ENCODE measurements at places on chromosomes 11 and 22. TPM values are rescaled to one million over a fixed set of nuclear protein-coding genes. Genes with fewer than 3 reads are reported as not detected.

- DNase-seq = no peak
Observed at GRCh38 chr11:126210871-126211235, 597 bp downstream of the RPUSD4 start.

- DNase-seq = no peak
Observed at GRCh38 chr11:116851626-116852025, 14.2 kb upstream of the APOA1 start.

- DNase-seq = no peak
Observed at GRCh38 chr11:68987211-68987610, 6.4 kb upstream of the MRGPRD start.

DNA sequence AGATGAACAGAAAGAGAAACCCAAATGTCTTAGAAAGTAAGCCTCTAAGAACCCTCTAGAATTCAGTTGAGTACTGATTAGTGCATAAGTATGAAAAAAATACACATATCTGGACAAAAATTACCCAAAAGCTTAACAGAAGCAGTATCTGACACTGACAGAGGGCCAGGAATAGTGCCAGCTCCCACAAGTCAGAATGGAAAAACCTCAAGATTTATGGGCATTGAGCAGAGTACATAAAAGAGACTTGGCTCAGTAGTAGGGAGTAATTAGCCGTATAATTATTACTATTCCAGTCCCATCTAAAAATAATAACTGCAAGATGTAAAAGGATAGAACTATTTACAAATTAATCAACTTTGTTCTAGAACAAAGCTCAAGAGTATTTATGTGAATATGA, 834.5 kb downstream of the FAM181B start:
- DNase-seq = no peak

DNA sequence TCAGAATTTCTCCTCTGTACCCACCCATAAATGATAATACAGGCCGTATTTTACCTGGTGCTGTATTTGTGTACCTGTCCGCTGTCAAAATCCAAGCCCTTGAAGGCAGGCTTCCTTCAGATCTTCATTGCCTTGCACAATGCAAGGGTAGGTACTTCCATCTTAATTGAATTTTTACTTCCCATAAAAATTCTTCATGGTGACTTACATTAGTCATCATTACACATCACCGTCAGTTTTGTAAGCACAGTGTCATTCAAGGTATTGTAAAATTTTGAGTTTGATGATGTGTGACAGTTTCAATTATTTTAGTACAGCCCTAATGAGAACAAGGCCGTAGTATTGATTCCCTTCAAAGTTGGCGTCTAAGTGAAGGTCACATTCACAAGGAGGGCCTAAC, 770 bp upstream of the TSG101 start:
- DNase-seq = no peak

The POU2AF2 gene
- total RNA-seq = not detected

The CD248 gene
- 1.1 TPM for total RNA-seq

DNA sequence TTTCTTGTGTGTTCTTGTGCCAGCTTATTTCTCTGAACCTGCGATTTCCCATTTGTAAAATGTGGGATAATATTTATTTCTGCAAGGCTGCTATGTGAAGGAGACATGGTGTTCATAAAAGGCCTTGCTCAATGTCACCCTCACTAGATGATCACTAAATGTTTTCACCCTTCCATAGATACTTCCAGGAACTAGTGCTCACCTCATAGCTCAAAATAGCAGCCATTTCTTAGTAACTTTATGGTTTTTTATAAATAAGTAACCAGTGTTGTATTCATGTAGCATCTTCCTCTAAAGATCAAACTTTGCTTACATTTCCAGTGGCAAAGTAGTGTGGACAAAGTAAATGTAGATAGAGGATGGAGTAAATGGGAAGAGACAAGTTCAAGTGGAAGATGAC, 23.8 kb downstream of the SYTL2 start:
- DNase-seq = no peak

- DNase-seq = no peak
Observed at GRCh38 chr11:78539506-78539905, 35.2 kb downstream of the NARS2 start.

DNA sequence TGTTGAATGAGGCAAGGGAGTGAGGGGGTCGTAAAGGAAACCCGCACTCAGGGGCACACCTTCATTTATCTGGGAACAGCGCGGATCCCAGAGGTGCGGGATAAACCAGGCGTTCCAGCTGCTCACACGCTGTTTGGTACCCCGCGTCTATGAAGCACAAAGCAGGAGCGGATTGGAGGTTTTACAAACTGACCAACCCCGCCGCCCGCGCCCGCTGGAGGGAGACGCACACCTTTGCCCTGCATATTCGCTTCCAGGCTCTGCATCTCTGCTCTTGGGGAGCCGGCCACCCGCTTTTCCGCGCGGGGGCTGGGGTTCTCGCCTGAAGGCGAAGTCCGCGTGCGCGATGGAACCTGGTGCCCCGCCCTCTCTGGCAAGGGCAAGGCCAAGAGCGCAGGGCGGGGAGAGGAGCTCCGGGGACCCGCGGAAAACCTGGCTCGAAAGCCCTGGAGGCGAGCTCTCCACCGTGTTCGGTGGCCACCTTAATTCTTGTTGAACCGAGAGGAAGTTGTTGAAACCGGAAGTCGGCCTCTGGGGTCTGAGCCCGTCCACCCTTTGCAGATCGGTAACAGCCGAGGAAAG, 6.8 kb upstream of the ALX4 start:
- no peak for DNase-seq

DNA sequence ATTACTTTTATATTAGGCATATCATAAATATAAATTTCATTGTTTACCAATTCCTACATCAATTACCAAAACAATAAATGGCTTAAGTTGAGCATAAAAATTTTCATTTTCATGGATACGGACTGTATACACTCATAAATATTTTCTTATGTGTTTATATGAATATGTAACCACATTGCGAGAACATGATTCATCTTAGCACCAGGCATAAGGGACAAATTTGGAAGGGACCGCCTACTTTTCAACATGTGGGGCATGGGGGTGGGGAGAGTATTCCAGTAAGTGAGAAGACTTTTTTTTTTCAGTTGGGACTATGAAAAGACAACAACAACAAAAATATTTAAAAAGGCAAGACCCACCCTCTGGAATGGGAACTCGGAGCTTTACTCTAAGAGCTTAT, 296.1 kb downstream of the RAB38 start:
- DNase-seq = no peak

GRCh38 chr11:118929501-118930093, 3.9 kb upstream of the BCL9L start:
- DNase-seq = no peak

- DNase-seq = no peak
Observed at GRCh38 chr11:1906611-1907423, 12.7 kb upstream of the TNNT3 start.

- no peak for DNase-seq
Observed at GRCh38 chr11:45543808-45544422, 121.5 kb downstream of the CHST1 start.

- no peak for DNase-seq
Observed at GRCh38 chr11:128549256-128549944, 38.0 kb downstream of the ETS1 start.

- no peak for DNase-seq
Observed at GRCh38 chr11:17333799-17334586, 17.6 kb upstream of the NCR3LG1 start.

Data from glomerular endothelial cell (primary cell).